ENCODE measurements at places on chromosomes 3 and 15.

DNA sequence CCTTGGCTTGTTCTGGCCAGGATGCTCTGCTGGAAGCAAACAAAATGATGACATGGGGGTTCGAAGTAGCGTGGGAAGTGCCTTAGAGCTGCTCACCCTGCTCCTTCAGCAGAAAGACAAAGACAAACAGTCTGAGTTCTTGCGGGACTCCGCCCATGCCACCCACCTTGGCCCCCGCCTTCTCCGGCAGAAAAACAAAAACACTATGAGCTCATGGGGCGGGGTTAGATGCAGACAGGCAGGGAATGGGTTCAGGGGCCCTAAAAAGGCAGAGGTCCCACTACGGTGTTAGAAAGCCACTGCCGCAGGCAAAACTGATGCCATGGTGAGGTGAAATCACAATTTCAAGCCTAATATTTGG, 9.7 kb upstream of the NCKIPSD start:
- DNase-seq = no peak

DNA sequence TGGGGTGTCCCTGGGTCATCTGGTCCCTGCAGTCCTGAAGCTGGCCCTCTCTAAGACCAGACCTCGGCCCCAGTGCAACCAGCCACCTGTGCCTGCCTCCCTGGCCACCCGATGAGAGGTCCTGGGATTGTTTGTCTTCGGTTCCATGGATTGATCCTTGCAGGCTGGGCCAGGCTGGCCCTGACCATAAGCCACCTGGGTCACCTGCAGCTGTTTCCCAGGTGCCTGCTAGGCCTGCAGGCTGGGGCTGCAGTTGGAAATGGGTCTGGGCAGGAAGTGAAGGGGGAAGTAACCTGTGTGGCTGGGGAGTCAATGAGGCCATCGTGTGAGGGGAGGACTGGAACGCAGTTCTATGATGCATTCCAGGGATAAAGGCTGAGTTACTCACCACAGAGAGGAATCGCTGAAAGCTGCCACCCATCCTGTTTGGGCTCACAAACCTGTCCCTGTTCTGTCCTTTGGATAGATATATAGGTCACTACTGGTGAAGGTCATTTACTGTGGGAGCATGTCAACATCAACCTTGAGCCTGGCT, 30.9 kb upstream of the VPS8 start:
- no peak for DNase-seq

- DNase-seq = no peak
These were observed 45.5 kb downstream of the CTNNB1 start for GRCh38 chr3:41244620-41245336.

DNA sequence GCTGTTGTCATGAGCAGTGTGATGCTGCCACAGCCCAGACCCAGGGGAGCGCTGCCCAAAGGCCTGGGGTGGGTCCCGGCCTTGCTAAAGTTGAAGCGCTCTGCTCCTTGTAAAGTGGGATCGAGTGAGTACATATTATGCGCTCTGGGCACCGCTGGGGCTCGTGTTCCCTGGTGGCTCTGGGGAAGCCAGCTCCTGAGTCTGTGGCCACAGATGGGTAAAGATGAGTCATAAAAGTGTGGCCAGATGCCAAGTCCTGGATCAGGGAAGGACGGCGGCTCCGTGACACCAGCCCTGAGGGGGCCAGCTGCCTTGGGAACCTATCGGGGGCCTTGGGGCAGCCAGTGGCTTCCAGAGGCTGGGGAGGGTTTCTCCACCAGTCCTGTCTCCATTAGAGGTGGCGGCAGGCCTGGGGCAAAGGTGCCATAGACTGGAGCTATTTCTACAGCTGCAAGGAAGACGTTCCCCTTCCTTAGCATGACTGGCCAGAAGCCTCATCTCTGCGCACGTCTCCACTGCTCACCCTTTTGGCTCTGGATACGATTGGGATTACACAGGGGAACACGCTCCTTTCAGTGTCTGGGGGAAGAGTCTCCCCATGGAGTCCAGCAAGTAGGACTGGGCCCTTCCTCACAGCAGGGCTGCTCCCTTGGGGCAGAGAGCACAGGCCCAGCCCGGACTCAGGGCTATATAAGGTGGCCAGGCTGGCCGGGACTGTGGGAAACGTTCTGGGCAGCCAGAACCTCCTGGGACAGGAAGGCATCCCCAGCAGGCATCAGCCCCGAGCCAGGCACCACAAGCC, 1.2 kb upstream of the ITIH4 start:
- no peak for DNase-seq

DNA sequence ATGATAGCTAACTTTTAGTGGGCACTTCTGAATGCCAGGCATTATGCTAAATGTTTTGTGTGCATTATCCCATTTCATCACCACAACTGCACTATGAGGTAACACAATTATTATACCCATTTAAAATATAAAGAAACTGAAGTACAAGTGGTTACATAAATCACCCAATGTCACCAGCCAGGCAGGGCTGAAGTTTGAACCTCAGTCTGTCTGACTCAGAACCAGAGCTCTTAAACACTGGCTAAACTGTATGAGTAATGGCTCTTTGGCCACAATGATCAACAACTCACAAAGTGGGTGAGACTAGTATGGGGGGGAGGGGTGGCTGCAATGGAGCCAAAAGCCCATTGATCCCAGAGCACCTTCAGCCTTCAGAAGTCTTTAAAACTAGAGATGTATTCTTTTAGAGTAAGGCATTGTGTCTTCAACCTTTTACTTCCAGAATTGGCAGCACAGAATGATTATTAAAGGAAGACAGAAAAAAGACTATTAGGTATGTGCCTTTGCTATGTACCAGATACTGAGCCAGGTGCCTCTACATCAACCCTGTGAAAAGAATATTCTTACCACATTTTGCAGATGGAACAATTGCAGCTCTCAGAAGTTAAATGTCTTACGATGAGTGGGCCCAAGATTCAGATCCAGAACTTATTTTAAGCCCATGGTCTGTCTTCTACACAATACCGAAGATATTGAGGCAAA, 166.9 kb downstream of the UACA start:
- DNase-seq = no peak

DNA sequence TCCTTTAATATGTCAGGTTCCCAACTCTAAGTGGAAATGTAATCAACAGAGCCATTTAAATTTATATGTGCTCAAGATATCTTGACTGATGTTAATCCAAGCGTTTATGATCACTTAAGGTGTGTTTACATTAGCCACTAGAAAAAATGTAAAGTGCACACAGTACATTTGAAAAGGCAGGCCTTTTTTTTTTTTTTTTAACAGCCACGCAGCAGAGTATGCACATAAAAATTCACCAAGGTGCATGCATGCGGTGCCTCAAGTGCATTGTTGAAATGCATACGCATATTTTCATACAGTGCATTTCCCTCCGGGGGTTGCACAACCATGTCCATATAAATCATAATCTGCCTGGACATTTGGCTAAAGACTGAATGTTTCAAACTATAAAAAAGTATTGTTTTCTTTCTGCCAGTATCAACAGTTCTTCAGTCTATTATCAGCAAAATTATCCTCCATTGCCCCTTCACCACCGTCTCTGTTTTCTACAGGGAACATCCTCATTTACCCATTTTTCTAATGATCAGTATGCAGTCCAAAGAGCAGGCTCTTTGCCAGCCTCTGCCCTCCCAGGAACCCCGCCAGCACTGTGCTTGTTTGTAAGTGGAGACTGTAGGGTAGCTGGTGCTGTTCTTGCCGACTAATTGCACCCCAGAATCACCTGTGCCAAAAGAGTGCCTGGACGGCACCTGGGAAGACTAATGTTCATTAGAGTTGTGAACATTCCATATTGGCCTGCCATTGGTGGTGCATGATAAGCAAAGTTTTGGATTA, 611.2 kb upstream of the CFAP20DC start:
- DNase-seq = no peak
